ENCODE measurements at places on chromosomes 6 and 20.

DNA sequence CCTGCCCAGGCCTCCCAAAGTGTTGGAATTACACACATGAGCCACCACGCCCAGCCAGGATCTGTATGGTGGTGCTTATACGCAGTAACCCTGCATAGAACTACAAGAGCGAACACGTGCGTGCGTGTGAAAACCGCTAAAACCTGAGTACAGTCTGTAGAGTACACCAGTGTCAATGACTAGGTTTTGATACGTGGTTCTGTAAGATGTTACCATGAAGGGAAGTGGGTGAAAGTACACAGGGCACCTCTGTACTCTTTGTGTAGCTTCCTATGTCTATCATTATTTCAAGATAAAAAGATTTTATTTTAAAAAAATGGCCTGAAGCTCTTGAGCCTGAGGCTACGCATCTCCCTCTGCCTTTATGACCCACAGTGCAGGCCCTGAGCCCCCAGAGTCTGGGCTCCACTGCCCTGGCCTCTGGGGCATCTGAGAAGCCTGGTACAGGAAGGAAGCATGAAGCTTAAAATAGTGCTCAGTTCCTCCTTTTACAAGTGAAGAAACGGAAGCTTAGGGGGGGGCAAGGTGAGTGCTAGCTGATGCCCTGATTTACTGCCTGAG is 21.6 kb downstream of the LY86 start:
- peak; percentile 51 for DNase-seq

- no peak for DNase-seq
Measured at GRCh38 chr6:138592749-138593123, 93.4 kb upstream of the NHSL1 start.

GRCh38 chr20:20364593-20365479 is 3.1 kb upstream of the INSM1 start:
- DNase-seq, result peak; percentile 57

- peak; percentile 26 for DNase-seq
Measured at GRCh38 chr20:49037962-49038387, 8.1 kb upstream of the CSE1L start.
